ENCODE measurements at places on chromosomes 3 and 15.

GRCh38 chr15:40985541-40986330 lies 32.5 kb downstream of the CHAC1 start:
- DNase-seq, result peak; percentile 83

DNA sequence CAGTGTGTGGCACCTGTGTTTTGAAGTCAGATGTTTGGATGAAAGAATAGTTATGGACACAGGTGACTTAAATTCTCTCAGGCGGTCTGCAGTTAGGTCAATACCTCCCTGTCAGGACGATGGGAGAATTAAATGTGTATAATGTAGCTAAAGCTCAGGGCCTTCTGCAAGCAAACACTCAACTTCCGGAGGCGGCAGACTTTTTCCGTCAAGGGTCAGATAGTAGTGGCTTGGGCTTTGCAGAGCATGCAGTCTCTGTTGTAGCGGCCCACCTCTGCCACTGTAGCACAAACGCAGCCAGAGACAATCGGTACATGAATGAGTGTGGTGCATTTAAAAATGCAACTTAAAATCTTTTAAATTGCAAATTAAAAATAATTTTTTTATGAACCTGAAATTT lies 47.4 kb downstream of the CMTM8 start:
- no peak for DNase-seq

- peak; percentile 95 for DNase-seq
These were observed at the start of gene TXNRD3 for GRCh38 chr3:126654571-126655383. Gene TXNRD3, minus strand, starts transcription at chr3:126655124.

DNA sequence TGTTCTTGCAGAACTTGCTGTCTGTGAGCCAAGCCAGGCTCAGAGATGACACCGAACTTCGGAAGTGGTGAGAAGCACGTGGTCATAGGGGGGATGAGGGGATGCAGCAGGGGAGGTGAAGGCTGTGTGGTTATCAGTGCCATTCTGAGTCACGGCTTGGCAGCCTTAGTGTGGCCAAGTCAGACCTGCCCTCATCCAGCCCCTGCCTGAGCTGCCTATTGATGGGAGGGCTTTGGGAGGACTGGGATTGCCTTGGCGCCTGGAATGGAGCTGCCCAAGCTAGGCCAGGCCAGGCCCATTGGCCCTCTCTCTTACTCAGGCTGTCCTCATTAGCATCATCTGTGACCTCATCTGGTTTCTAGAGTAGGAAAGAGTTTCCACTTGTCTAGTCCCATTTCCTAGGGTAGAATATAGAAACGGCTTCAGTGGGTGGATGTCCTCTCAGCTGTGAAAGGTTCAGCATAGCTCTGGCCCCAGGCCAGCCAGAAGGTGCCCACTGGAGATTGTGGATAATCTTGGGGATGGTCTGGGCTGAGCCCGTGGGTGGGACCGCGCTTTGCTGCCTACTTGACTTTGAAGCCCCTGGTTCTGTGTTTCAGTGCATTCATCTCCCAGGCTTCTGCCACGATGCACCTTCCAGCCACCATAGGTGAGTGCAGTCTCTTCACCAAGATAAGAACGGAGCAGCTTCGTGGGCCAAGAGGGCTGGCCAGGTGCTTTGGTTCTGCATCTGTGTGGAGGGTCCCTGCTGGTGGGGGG lies 7.2 kb downstream of the FAH start:
- DNase-seq, result no peak

GRCh38 chr15:94610485-94610884 lies 379.1 kb downstream of the MCTP2 start:
- no peak for DNase-seq

- no peak for DNase-seq
These were observed 34.9 kb downstream of the NXPE3 start for GRCh38 chr3:101813817-101814440.

DNA sequence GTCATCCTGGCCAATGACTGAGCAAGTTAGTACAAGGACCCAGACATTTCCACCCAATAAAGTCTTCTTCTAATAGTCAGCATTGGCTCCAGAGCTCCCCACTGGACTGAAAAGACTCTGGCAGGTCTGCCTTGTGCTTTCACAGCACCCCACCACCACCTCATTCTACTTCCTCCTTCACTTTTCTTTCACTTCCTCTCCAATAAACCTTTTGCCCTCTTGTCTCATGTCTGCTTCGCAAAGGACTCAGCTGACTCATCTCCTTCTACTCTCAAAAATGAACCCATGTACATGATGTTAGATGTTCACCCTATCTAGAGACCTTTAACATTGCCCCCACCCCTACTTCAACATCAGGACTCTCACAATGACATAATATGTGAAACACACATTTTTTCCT lies 181.0 kb upstream of the PPP2R3A start:
- DNase-seq, result no peak

Data from aorta (tissue), 5 donors.